Posterior cingulate gyrus (tissue), 11 donors: ENCODE measurements at places on chromosomes 4 and X.
A peak's percentile ranks its signal among the peaks of the same experiment; 100 is the strongest.

DNA sequence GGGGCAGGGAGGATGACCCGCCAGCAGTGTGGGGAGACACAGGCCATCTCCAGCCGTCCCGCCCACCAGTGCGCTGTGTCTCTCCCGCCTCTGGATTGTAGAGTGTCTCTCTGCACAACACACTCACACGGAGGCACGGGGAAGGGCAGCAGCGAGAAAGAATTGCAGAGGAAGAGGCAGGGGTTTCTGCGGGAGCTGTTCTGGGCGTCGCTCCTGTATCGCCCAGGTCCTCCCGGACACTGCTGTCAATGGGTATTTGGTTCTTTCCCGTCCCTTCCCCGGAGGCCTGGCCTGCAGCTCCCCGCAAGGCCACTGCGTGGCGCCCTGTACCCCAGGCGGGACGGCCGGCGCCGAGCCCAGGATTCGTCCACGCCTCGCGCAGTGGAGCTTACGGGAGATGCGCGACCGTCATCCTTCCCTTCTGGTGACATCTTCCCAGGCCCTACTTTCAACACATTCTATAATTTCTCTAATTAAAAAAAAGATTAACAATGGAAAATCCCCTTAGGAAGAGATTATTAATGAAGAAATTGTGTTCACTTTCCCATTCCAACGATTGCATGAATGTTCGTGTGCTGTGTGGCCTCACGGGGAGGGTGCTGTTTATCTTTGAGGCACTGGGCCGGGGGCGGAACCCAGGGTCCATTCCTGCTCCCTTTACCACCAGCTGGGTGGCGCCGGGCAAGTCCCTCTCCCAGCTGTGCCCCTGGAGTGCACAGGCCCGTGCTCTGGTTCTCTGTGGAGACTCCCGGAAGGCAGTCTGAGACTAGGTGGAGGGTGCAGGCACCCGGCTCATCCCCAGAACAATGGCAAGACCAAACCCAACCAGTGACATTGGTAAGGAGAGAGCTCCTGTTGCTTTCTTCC lies 95.7 kb downstream of the CPZ start:
- peak; percentile 87 for DNase-seq

- no peak for DNase-seq
Measured at GRCh38 chr4:40612831-40613230, 16.8 kb downstream of the RBM47 start.

- no peak for DNase-seq
Measured at GRCh38 chr4:179110356-179110755, 1668.1 kb upstream of the AGA start.

- DNase-seq, result no peak
Measured at GRCh38 chr4:177487977-177488376, 45.7 kb upstream of the AGA start.

DNA sequence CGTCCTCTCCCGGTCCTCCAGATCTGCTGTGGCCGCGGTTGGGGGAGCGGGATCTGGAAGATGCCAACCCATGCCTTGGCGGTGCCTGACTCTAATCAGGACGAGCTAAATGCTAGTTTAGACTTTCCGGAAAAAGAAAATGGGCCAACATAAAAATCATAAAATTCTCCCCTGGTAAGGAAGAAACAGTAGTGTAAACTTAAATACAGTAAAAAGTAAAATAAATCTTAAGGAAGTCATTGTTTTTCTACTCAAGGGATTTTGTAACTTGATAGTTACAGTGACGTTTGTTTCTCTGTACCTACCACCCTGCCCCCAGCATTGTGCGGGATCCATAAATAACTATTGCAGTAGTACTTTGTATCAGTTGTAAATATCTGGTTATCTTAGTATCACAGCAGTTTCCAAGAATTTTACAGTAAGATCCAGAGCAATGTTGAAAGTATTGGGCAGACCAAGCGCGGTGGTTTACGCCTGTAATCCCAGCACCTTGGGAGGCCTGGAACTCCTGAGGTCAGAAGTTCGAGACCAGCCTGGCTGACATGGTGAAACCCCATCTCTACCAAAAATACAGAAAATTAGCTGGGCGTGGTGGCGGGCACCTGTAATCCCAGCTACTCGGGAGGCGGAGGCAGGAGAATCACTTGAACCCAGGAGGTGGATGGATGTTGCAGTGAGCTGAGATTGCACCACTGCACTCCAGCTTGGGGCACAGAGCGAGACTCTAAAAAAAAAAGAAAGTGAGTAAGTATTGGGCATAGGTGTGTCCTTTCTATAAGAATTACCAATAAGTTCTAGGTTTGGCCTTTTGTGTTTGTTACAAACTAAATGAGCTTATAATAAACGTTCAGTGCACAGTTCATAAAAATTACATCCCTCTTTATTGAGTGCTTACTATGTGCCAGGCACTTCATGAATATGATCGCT lies 1.0 kb upstream of the PLA2G12A start:
- DNase-seq, result no peak

GRCh38 chr4:113785781-113786180 lies 24.2 kb upstream of the CAMK2D start:
- DNase-seq, result no peak

GRCh38 chr4:8472689-8473197 lies 32.2 kb downstream of the TRMT44 start:
- no peak for DNase-seq

- no peak for DNase-seq
Measured at GRCh38 chrX:120660637-120661036, 30.8 kb upstream of the C1GALT1C1 start.

DNA sequence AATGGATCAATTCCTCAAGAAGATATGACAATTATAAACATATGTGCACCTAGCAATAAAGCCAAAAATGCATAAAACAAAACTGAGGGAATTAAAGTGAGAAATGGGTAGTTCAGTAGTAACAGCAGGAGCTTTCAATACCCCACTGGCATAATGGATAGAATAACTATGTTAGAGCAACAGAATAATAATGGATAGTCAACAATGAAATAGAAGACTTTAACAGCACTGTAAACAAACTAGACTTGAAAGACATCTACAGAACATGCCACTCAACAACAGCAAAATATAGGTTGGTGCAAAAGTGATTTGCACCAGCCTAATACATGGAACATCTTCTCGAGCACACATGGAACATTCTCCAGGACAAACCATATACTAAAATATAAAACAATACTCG lies 20.0 kb upstream of the MBNL3 start:
- DNase-seq, result no peak

DNA sequence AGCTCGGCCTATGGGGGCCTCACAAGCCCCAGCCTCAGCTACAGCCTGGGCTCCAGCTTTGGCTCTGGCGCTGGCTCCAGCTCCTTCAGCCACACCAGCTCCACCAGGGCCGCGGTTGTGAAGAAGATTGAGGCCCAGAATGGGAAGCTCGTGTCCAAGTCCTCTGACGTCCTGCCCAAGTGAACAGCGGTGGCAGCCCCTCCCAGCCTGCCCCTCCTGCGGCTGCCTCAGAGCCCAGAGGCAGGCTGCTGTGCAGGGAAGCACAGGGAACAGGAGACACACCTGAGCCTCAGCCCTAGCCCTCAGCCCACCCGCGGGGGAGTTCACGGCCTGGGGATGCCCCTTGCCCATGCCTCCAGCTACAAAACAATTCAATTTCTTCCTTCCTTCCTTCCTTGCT lies 75.7 kb upstream of the ZXDA start:
- no peak for DNase-seq

DNA sequence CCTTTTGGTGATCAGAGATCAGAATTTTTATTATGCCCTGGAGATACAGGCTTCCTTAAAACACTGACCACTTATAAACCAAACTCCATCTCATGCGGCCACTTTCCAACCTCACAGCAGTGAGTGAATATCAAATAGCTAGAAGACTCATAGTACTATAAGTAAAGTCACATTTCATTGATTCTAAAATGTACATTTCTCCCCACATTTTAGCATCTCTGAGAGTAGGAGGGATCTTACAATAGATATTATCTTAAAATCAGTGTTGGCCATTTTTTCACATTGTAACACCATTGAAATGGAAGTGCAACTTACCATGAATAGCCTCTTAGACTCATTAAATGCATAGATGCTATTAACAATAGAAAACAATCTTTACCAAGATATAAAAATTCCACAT lies 17.4 kb downstream of the PCYT1B start:
- DNase-seq, result no peak

DNA sequence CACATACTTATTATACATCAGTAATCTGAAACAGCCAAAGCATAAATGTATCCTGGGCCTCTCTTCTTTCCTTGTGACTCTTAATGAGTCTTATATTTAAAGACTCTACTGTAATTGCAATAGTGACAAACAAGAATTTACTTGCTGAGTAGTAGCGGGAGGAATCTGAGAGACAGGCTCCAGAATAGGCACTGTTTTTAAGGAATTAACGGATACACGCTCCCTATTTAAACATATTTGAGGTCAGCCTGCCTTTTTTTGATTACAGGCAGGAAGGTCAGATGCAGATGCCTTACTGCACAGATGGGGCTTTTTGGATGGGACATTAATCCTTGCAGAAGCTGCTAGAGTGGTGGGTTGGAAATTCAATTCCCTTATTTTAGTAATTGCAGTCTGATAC lies 196.3 kb upstream of the ANXA3 start:
- DNase-seq, result no peak

DNA sequence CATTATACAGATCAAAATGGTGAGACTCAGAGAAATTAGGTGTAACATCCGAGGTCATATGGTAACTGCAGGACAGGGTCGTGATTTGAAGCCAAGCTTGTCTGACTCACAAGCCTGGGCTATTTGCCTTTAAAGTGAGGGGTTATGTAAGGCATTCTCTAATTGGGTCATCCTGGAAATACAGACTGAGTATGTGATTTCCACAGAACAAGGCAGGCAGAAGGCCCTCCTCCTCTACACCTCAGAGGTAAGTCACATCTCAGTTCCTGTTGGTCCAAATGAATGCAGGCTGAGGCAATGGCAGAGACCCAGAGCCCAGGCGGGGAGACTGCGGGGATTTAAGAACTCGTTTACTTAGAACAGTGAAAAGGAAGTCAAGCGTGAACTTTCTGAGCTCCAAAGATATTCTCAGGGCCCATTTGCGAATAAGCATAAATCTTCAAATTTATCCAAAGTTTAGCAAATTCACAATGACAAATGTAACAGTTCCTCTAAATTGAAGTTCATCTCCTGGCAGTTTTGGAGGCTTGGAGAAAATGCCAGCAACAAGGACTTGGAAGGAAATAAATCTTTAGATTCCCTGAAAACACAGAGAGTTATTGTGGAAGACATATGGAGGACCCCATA lies 153.3 kb downstream of the LDB2 start:
- no peak for DNase-seq

DNA sequence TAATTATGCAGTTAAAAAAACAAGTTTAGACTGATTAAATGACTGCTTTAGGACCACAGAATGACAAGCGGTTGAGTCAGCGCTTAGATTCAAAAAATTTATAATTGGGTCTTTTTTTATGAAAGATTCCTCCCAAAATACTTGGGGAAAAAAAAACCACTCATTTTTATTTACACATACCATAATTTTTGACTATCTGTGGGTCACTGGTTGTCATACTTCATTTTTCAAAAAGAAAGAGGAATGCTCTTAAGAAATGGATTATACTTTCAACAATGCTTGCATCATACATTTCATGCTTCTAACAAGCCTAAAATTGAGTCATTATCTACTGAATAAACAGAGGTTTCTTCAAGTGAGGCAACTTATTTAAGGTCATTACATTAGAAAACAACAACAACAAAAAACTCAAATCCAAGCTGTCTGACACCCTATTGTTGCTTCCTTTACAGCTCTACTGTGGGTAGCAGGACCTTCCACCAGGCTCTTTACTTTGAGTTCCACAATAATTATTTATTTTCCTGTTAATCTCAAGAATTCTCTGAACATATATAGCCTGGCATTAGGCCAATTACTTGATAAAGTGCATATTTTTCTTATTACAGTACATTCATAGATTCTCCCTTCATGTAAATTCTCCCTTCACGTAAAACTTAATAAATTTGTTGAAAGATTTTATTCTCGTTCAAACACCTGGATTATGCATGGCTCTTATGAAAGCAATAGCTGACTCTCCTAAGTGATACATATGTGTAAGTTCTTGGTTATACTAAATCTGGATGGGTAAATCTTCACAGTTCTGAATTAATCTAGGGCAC lies 445.5 kb downstream of the PCDH10 start:
- DNase-seq, result no peak

- no peak for DNase-seq
Measured at GRCh38 chr4:11297201-11297600, 131.5 kb downstream of the HS3ST1 start.

GRCh38 chrX:21354725-21355124 lies 19.5 kb upstream of the CNKSR2 start:
- DNase-seq, result no peak

DNA sequence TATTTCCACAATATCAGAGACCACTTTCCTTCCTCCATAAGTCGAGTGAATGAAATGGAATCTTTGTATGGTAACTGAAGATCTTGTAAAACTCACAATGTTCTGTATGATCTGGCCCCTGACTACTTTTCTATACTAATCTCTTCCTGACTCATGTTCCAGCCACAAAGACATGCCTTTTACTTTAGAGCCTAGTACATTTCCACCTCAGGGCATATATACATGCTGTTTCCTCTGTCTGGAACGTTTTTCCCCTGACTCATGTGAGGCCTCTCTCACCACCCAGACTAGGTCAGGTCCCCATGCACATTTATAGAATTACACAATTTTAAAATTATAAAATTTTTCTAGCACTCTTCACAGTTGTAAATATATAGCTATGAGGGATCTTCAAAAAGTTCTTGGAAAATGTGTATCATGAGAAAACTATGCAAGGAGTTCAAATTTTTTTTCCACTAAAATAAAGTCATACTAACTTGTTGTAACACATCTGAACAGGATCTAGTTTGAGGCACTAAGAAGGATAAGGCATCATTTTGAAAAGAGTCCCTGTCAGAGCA lies 208.8 kb downstream of the SH2D1A start:
- no peak for DNase-seq

DNA sequence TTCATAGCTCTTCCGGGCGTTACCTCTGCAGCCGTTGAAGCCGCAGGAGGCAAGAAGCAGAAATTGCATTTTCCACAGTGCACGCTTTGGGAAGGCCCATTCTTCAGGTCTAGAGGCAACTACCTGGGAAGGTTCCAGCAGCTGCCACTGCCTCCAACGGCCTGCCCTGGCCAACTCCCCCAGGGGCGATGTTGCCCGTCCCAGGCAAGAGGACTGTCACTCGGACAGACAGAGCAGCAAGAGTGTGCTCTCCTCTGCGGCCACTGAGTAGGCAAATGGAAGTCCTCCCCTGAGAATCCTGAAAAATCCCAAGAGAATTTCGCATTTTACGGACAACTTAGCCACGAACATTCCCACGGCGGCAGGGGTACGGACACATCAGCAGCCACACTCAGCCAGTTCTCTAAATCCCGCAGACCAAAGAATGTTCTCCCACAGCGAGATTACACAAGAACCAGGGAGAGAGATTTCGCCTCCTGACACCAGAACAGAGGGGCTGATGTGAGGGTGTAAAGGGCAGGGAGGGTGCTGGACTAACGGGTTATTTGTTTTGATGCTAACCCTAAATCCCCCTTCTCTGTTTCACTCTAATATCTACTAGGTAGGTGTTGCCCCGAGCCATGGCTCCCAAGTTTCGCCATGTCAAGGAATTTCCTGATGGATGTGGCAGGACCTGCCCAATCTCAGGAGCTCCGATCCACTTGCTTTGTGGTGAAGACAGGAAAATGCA lies 63.8 kb downstream of the SEPSECS start:
- no peak for DNase-seq

- DNase-seq, result no peak
Measured at GRCh38 chrX:56233100-56233499, 944 bp downstream of the KLF8 start.
